Psoas muscle (tissue), 8 donors: ENCODE measurements at places on chromosomes 7 and 10.

- DNase-seq, result no peak
Observed at GRCh38 chr10:11515596-11516430, 95.6 kb downstream of the USP6NL start.

- DNase-seq, result peak; percentile 54
Observed at GRCh38 chr7:159013825-159014289, 130.8 kb downstream of the VIPR2 start.

DNA sequence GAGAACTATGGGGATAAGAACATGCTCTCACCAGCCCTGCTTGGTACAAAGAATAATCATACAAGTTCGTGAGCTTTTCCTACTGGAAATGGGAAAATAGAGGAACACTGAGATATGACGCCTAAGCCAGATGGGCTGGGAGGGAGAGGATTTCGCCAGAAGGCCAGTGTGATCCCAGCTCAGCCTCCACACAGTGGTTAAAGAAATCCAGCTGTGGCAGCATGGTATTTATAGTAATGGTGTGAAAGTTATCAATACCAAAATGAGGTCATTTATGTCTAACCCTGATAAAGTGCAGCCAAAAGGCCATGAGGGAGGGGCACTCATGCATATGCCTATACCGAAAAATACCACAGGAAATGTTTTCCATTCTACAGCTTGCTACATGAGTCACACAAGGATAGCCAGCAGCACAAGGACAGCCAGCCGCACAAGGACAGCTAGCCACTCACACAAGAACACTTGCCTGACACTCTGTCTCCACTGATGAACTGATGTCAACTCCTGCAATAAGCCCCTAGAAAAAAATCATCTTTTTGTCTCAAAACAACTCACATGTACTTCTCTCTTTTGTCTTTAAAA is 49.4 kb downstream of the FRMPD2 start:
- no peak for DNase-seq

DNA sequence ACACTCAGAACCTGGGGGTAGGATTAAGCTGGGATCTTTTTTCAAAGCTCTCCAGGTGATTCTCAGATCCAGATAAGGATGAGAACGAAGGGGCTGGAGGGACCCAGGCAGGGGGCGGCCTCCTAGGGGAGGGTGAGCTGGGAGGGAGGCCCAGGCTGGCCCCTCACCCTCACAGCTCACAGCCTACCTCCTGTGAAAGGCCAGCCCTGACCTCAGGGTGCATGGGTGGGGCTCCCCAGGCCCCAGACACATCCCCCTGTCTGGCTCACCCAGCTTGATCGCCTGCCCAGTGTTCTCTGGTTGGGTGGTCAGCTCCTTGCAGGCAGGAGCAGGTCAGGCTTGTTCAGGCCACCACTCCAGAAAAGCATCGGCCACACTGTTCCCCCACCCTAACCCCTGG is 24.3 kb downstream of the CTBP2 start:
- no peak for DNase-seq

DNA sequence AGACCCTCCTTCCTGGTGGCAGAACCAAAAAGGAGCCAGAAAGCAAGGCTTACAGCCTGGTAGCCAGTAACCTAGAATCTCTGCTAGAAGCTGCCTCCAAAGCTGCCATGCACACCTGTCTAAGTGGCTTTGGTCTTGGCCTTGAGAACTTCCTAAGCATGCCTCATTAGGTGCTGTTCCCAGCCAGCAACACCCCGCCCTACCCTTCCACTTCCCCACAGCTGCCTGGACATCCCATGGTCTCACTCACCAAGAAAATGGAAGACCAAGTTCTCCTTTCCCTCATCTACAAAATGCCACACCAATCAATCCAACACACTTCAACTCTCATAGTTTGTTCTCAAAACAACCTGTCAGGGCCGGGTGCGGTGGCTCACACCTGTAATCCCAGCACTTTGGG is 4.2 kb downstream of the PSAP start:
- no peak for DNase-seq

DNA sequence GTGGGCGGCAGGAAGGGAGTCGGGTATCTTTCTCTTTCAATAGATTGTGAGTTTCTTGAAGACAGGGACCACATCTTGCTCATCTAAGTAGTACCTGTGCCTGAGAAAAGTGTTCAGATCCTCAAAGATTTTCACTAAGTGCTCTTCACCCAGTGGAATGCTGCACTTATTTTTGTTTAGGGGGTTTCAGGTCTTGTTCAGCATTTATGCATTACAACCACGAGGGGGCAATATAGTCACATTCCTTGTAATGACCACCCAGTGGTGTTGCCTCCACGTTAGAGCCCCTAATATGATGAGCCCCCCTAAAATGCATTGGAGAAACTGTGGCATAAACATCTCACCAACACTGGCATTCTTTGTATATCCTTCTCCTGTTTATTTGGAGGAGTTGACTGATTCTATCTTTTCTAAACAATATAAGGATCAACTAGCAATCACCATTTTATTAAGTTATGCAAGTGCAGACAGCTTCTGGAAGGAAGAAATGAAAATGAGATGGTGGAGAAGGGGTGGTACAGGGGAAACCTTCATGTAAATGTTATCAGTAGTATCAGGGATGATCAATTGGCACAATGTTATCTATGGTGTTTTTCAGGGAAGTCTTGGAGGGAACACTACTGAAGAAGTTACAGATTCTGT is 3.1 kb upstream of the PAPSS2 start:
- DNase-seq, result no peak

- no peak for DNase-seq
Observed at GRCh38 chr7:20200361-20200760, 16.8 kb downstream of the MACC1 start.

- no peak for DNase-seq
Observed at GRCh38 chr7:19009241-19009935, 108.0 kb downstream of the TWIST1 start.

DNA sequence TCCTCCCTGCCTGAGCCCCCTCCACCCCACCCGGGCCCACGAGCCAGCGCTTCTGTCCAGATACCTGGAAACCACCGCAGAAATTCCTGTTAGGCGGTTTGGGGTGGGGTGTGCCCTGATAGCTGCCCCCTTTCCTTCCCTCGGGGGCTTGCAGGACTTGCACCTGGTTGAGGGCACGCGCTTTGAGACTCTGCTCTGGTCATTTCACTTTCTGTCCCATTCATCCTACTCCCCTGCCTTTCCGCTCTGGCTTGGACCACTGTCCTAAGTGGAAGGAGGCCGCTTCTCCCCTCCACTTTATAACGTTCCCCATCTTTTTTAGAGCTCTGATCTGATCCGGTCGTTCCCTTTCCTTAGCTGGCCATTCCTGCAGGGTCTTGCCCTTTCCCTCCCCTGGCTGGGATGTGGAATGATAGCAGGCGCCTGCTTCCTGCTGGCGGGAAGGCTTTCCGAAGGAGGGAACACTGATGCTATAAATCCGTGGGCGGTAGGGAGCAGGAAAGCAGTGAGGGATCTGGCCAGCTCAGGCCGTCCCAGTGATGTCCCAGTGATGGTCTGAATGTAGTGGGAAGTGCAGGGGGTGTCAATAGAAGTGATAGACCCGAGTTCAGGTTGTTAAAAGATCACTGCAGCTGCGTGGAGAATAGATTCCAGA is 852 bp upstream of the PRKAR1B start:
- DNase-seq, result no peak

DNA sequence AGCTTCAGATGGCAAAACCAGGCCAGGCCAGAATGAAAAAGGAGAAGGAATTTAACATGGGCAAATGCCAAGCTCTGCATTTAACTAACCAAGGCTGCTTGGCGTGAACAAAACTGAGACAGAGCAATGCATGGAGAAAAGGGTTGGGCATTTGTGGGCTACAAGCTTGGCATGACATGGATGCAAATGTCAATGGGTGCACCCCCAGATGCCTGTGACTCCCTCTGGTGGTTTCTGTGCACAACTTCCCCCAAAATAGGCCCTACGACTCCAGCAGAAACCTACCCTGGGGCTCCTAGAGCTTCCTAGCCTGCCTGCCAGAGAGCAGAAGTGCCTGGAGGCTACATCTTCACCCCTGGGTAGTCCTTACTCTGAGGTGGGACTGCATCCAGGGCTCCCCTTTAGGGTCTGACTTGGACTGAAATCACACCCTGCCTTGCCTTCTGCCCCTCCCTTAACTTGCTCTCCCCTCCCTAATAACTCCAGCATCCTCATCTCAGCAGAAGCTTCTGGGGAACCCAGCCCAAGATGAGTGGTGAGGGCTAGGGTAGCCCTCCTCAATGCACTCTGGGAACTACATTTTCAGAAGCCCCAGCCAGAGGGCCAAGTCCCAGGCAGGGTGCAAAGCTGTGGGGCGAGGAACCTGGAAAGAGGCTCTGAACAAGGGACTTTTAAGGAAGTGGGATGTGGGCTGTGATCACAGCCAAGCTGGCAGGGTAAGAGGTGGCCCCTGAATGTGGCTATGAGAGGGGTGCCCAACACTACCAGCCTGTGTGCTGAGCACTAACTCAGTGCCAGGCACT is 11.3 kb downstream of the GPRIN2 start:
- peak; percentile 4 for DNase-seq

DNA sequence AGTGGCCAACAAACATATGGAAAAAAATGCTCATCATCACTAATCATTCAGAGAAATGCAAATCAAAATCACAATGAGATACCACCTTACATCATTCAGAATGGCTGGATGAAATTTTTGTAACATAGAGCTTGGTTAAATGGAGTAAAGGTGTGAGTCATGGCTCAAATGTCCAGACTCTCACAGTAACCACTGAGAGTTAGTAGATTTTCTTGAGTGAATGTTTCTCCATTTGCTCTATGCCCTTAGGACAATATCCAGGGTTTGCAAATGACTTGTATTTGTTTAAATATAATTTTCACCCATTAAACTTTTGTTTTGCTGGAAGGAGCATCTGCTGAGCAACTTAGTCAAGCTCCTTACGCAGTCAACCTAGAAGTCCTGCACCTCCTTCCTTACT is 967.2 kb downstream of the XPNPEP1 start:
- no peak for DNase-seq

- DNase-seq, result no peak
Observed at GRCh38 chr7:140923358-140924006, 1.2 kb downstream of the BRAF start.

DNA sequence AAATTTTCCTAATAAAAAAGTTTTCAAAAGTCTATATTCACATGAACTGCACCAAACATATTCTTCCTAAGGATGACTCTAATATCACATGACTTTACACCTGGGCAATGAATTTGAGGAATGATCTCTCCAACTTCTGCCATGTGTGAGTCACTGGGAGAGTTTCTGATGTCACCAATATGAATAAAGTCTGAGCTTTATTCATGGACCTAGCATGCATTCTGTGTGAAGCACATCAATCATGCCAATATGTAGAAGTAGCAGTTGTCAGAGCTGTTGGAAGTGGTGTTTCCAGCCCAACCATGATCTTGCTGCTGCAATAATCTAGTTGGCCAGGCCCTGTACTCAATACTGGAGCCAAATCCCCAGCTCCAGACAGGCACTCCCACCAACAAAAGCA is 91.7 kb upstream of the IFRD1 start:
- DNase-seq, result no peak

- no peak for DNase-seq
Observed at GRCh38 chr10:50415292-50415691, 164.0 kb upstream of the ASAH2 start.

GRCh38 chr10:110861930-110862649 is 9.6 kb upstream of the PDCD4 start:
- no peak for DNase-seq

DNA sequence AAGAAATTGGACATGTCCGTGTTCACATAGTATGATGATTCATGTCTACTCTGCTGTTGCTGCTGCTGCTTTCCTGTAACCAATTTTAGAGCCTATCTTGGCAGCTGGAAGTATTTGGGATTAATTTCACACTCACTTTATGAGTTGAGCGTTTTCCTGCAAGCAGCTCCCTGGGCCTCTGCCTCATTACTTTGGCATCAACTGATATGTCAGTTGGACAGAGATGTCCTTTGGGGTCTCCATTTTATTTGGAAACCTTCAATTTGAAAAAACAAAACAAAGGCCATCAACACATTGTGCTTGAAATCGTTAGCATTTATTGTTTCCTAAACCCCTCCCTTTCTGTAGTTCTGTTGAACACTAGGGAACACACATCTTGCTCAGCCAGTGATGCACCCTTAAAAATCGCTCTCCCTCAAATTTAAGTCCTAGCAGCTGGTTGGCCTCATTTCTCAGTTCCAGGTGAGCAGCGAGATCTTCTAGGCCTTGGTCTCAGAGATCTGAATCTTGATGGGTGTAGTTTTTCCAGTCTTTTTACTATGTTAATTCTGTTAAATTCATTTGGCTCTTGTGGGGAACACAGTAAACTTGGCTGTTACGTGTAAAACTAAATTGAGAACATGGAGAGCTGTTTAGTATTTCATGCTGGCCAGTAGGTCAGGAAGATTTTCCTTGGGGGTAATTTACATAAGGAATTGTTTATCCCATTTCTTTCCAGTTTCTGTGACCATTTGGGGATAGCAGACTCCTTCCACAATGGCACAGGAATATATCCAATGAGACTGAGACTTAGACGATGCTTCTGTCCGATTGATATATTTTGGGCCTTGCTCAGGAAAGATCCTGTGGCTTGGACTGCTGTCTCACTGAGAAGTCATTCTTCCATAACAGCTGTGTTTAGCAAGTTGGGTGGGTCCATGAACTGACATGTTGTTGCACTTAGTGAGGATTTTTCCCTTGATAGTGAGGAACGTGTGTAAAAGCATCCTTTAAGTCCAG is 371.6 kb downstream of the BBS9 start:
- DNase-seq, result no peak

DNA sequence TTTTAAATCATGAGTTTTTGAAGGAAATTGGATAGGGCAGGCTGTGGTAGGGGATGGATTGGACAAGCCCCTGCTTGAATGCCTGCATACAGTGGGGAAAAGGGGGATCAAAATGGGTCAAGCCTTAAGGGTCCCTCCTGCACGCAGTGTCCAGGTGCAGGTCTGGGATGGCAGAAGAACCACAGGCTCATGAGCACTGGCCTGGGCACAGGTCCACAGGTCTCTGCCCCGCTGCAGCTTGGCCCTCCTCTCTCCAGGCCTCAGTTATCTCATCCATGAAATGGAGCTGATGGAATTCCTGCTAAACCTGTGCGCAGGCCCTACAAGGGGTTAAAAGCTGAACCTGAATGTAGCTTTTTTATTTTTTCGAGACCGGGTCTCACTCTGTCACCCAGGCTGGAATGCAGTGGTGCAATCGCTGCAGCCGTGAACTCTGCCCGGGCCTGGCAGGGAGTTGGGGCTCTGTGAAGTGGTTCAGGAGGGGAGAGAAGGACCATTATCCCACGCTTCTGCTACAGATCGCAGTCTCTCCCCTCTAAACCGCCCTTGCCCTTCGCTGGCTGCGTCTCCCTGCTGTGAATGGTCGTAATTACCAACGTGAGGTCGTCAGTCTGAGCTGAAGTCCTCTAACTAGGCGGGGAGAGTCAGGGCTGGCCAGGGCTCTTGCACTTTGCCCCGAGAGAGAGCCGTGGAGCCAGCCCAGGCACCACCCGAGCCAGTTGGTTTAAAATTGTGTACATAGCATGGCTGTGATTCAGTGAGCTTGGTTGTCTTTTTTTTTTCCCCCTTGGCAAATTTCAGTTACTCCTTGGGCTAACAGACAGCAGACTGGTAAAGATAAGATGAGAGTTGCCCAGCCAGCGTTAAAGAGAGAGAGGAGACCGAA is 77.5 kb upstream of the GTF2I start:
- no peak for DNase-seq

- DNase-seq, result no peak
Observed at GRCh38 chr7:55308186-55308929, 56.8 kb upstream of the LANCL2 start.
